ENCODE measurements at places on chromosomes 16 and 17.

DNA sequence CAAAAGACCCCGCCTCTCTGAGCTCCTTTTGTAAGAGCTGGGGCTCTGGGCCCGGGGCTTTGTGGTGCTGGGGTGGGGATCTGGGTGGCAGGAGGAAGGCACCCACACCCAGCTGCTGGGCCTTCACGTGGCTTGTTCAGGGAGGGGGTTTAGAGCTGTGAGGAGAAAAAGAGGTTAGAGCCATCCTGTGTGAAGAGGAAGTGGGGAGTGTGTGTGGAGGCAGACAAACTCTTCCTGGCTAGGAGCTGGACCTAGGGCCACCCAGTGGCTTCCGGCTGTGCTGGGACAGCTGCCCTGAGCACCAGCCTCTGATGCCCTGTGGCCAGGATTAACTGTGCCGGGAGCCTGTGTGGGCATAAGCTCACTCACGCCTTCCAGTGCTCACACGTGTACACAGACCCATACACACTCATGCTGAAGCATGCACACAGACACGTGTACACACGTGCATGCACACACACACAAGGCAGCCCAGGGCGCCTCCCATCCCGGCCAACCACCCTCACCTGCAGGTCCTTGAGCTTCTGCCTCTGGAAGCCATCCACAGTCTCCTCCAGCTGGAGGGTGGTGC lies 7.4 kb downstream of the CIBAR2 start:
- peak; percentile 84 for DNase-seq

DNA sequence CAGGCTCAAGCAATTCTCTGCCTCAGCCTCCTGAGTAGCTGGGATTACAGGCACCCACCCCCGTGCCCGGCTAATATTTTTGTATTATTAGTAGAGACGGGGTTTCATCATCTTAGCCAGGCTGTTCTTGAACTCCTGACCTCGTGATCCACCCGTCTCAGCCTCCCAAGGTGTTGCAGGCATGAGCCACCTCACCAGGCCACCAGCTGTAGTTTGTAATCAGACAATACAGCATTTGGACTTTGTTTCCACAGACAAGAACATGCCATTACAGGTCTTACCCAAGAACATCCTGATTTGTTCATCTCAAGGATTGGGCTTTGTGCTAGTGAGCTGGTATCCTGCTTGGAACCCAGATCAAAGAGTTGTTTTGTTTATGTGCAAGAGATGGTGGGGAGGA lies 30.1 kb downstream of the C17orf100 start:
- DNase-seq = no peak

GRCh38 chr17:81644496-81644895 lies 7.5 kb downstream of the TSPAN10 start:
- DNase-seq = no peak

DNA sequence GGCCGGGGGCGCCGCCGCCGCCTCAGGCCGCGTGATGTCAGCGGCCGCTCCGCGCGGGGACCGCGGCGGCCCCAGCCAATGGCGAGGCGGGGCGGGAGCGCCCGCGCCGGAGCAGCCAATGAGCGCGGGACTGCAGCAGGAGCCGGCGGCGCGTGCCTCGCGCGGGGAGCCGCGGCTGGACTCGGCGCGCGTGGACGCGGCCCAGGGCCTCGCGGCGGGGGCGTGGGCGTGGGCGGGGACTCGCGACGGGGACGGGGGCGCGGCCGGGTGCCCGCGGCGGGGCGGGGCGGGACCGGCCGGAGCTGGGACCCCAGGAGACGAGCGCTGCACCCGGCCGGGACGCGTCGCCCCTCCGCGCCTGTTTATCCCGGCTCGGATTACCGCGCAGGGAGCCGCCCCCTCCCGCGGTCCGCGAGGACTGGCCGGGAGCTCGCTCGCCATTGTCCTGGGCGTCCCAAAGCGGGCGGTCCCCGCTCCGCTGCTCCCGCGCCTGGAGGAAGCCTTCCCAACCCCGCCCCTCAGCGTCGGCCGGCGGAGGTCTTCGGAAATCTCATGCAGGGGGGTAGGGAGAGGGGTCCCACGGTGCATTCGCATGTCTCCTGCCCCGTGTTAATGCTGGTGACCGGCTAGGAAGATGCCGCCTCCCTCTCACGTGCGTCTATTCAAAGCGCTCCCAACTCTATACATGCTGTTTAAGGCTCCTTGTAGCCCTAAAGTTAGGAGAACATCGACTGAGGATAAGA lies at the start of gene RNF157:
Gene RNF157, minus strand, starts transcription at position 33 of the 743 bp plus-strand sequence. CDS start 253 bp downstream, outside the sequence.
- DNase-seq = peak; percentile 83

GRCh38 chr16:67917140-67917851 lies 14.4 kb downstream of the CTRL start:
- DNase-seq = no peak

GRCh38 chr17:5560361-5560988 lies 23.8 kb downstream of the NLRP1 start:
- DNase-seq = no peak

DNA sequence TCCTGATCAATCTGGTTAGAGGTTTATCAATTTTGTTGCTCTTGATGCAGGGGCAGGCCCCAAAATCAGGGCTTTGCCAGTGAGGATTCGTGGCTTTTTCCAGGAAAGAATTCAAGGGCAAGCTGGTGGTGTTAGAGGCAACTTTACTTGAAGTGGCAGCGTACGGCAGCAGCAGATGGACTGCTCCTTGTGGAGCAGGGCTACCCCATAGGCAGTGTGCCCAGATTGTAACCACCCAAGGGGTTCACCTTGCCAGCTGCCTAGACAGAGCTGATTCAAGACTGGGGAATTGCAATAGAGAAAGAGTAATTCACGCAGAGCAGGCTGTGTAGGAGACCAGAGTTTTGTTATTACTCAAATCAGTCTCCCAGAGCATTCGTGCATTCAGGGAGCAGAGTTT lies 16.7 kb downstream of the DRC7 start:
- DNase-seq = no peak

DNA sequence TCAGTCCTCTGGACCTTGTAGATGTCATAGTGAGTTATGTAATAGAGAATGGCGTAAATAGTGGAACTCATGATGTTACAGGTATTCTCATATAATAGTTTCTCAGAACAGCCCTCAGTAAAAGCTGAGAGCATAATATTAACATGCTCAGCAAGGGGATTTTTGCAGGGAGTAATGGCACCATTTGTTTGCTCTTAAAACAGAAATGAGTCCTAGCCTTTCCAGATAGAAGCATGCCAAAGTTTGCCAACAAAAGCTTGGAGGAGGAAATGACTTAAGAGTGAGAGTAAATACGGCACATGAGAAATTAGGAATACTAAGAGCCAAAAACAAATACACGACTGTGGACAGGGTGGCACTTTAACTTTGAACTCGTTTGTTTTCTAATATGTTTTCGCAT lies 198.4 kb downstream of the ANKFN1 start:
- DNase-seq = no peak

- no peak for DNase-seq
Observed at GRCh38 chr16:4873091-4873490, 25.8 kb downstream of the UBN1 start.

DNA sequence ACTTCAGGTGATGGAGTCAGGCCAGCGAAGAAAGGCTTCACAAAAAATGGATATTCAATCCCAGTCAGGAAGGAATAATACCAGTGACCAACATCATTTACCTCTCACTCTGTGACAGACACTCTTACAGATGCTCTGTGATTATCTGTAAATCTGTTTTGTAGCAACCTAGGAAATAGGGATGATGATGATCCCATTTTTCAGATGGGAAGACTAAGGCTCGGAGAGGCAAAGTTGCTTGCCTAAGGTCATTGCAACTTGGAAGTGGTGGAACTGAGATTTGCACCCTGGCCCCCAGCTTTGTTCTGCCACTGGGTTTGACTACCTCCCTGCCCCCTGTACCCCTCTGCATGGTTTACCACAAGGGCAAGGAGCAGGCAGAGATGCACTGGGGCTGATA lies 14.1 kb upstream of the WSCD1 start:
- DNase-seq = no peak

DNA sequence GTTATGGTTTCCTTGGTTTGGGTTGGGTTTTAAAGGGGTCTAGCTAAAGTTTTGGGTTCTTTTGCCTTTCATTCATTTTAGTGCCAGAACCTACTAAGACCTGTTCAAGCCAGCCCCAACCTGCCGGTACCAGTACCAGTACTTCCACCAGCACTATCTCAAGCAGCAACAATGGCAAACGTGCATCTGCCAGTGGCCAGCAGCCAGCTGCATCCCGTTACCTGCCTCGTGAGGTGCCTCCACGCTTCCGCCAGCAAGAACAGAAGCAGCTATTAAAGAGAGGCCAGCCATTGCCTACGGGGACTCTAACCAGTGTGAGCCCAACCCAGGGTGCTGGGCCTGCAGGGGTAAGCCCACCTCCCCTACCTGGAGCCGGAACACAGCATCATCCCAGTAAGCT lies 72.9 kb downstream of the TNRC6C start:
- DNase-seq = no peak

GRCh38 chr16:53549970-53550690 lies 47.1 kb upstream of the AKTIP start:
- DNase-seq = peak; percentile 43

DNA sequence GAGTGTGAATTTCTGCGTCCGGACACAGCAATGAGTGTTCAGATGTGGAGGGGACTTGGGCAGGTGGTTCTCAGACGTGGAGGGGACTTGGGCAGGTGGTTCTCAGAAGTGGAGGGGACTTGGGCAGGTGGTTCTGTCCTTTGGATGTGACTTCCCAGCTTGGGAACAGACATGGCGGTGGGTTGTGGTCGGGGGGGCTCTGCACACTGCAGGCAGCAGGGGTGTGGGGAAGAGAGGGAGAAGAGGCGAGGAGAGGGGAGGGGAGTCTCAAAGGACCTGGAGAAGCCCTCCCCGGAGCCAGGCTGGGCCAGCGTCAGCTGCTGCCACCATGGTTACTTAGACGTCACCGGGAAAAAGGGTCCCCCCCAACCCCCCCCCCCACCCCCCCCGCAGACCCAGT lies 9.8 kb downstream of the SOX8 start:
- DNase-seq = no peak

DNA sequence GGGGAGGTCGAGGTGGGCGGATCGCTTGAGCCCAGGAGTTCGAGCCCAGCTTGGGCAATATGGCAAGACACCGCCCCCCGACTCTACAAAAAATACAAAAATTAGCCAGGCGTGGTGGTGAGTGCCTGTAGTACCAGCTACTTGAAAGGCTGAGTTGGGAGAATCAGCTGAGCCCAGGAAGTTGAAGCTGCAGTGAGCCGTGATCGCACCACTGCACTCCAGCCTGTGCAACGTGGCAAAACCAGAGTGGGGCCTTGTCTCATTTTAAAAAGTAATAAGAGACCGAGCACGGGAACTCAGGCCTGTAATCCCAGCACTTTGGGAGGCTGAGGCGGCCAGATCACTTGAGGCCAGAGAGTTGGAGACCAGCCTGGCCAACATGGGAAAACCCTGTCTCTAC lies 24.4 kb upstream of the ABCC1 start:
- DNase-seq = no peak

- DNase-seq = no peak
Observed at GRCh38 chr17:72422505-72423285, 301.9 kb downstream of the SOX9 start.

GRCh38 chr17:34675143-34675542 lies 95.8 kb downstream of the TMEM132E start:
- DNase-seq = no peak

DNA sequence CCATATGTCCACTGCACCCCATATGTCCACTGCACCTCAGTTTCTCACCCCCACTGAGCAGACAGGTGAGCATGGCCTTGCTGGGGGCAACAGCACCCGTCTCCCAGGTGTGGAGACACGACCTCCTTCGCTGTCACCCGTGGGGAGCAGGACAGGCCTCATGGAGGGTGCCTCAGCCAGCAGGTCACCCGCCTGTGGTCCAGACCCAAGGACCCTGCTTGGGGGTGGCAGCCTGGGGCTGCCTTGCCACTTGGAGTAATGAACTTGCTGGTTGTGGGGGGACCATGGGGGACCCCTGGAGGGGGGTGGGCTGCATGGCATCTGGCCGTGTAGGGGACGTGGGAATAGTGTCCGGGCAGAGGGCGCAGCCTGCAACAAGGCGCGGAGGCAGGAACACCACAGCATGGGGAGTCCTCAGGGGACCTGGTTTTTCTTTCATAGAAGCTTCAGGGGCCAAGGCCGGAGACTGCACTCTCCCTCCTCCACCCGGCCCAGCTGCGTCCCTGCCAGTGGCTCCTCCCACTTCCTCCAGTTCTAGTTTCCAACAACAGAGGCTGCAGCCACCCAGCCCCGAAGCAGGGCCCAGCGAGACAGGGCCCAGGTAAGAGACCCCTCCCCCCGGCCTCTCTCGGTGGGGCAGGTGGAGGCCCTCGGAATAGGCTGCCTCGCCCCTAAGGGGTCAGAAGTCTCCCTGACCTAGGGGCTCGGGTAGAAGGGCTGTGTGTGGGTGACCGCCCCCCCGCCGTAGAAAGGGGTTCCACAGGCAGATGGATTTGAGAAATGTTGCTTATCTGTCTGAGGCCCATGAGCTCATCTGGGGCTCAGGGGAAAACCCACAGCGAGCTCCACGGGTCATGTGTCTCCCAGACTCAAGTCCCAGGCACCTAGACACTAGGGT lies at the start of gene NHLRC4:
Gene NHLRC4, plus strand, starts transcription at position 531 of the 898 bp plus-strand sequence. CDS start 1,043 bp downstream, outside the sequence.
- peak; percentile 72 for DNase-seq

GRCh38 chr16:67329901-67330300 lies 3.3 kb downstream of the LRRC36 start:
- DNase-seq = no peak

DNA sequence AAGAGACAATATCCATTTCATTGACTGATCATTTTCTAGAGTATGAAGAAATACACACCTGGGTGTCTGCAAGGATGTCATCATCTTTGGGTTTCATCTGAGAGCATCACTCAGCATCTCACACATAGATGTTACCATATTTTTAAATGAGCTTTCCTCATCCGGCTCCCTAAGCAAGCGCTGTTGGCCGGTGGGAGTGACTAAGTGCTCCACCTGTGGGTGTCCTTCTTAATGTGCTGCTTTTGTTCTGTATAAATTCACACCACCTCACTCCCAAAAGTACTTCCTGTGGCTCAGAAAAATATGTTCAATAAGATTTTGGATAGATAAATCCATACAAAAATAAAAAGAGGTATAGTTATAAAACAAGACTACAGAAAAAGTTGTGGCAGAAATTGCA lies 7.4 kb downstream of the SSTR2 start:
- no peak for DNase-seq

GRCh38 chr17:19678581-19679453 lies 30.3 kb downstream of the ALDH3A2 start:
- no peak for DNase-seq

DNA sequence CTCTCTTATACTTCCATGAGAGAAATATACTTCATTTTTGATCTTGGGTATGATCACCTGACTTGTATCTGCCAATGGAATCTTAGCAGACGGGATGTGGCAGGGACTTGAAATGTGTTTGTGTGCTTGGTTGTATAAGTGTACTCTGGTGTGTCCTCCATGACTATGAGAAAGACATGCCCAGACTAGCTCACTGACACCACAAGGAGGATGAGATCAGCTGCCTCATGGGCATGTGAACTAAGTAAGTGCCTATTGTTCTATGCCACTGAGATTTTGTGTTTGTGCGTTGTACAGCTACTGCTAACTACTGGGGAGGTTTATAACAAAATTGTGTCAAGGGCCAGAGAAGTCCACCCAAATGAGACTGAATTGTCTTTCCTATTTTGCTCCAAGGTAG lies 402.2 kb upstream of the SALL1 start:
- no peak for DNase-seq

- DNase-seq = no peak
Observed at GRCh38 chr16:85096921-85097320, 15.4 kb downstream of the CIBAR2 start.
